Stimulated activated CD8-positive, alpha-beta memory T cell treated with anti-CD3 and anti-CD28 coated beads, Interleukin-7, amount 100 ng/mL, for 24 hours (primary cell): ENCODE measurements at places on chromosomes 4 and X.

GRCh38 chr4:25862411-25863346 lies at the start of gene SEL1L3:
TSS of gene SEL1L3 (minus strand) at chr4:25862988. CDS start at chr4:25862836, 152 bp downstream.
- no peak for DNase-seq

GRCh38 chr4:34950926-34951325 lies 1293.4 kb downstream of the ARAP2 start:
- DNase-seq = no peak

DNA sequence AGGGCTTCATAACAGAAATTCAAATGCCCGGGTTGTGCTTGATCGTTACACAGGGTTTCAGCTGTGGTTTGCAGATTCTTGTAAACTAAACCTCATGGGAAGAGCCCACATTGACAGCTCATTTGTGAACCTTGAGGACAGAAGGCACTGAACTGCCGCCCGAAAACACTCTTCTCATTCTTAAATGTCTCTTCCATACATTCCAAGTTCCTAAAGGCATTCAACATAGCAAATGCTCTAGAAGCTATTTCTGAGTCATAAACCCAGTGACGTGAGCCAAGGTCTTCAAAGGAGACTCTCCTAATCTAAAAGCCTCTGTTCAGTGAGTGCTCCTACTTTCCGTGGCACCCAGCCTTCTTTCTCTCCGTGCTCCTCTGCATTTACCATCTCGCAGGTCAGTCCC lies 737.8 kb upstream of the FRG1 start:
- no peak for DNase-seq

DNA sequence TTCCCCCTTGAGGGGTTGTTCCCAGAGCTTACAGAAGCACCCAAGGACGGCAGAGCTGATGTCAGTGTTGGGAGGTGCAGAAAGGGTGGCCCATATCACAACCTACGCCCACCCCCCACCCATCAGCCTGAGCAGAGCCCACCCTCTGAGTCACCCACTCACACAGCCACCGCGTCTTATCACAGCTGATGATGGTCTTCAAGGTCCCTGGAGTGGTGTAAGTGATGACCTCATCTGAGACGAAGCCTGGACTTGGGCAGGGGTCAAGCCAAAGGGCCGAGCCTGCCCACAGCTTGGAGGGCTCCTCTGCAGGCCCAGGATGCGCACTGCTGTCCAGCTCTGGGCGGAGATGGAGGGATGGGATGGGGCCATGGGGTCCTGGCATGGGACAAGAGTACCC lies 3.0 kb upstream of the HTRA3 start:
- no peak for DNase-seq

DNA sequence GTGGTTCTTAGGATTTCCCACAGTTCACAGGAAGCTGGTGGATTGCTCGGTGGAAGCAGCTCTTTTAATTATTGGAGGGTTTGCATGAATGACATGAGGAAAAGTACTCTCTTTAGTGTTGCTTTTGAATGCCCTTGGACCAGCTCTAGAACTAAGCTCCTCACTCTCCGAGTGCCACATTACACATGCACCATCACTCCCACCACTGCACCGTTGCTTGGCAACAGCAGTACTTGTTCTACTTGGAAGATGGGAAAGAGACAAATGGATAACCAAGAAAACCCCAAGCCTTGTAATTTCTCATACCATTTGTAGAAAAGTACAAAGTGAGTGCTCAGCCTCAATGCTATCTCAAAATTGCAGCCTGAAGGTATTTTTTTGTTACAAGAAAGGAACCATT lies 620.2 kb upstream of the BOD1L1 start:
- DNase-seq = no peak

DNA sequence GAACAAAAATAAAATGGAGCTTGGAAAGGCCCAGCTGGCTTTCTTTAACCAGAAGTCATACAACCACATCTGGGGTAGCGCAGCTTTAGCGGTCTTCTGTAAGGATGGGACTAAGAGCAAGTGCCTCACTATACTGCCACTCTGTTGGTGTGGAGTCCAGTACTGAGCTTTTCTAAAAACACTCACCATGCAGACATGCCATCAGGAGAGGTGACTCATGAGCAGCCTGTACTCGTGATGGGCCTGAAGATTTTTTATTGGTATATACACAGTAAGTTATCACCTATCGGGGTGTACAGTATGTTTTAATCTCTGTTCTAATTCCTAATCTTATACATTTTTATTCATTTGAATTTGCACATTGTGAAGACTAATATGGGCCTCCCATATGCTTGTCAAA lies 9.6 kb downstream of the PPP3CA start:
- DNase-seq = no peak

DNA sequence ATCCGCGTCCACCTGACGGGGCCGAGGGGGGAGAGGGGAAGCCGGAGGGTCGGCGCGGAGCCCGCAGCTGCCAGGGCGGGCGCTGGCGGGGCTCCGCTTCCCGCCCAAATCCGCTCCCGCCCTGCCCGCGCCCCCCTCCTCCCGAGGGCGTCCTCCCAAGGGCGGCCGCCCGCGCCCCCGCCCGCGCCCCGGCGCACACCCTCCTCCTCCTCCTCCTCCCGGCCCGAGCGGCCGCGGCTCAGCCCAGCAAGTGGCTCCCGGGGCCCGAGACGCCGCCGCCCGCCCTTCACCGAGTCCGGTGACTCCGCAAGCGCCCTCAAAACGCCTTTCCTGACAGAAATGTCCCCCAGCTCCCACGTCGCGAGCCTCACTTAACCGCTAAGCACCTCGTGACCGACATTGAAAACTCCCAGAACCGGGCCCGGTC lies 487 bp downstream of the HMGB2 start:
- DNase-seq = no peak

DNA sequence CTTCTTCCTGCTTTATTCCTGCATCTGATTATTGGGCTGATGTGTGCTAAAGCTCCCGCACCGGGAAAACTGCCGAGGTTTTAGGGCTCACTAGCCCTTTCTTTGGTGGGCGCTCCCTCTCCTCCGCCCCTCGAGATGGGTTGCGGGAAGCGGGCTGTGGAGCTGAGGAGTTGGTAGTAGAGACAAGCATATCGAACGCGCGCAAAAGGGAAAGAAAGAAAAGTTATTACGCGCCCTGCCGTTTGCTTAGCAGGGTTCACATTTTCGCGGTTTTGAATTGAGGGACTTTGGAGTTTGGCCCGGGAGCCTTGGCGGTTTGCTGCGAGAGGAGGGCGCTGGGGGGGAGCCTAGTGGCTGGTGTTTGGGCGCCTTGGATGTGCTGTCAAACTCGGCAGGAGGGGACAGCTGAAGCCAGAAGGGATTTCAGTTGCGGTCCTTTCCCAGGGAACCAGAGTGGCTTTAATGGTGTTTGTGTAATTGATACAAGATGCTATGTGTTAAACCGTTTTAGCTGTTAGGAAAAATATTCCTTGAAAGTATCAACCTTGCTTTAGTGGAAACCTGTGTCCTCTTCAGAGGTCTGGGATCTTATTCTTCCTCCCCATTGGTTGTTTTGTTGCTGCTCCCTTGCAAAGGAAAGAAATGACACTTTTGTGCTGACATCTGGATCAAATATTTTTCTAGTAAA lies 1.1 kb downstream of the GAB1 start:
- DNase-seq = no peak

- no peak for DNase-seq
Observed at GRCh38 chr4:38682336-38682735, 18.3 kb downstream of the KLF3 start.

DNA sequence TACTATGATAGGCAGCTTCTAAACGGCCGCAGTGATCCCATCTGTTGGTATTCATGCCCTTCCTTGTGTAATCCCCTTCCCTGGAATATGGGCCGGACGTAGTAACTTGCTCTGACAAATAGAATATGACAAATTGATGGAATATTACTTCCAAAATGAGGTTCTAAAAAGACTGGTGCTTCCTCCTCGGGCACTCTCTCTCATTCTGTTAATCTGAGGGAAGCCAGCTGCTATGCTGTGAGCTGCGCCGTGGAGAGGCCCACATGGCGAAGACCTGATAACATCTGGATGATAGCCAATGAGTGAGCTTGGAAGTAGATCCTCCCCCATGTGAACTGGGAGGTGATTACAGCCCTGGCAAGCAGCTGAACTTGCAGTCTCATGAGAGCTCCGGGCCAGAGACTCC lies 27.2 kb upstream of the SLC25A4 start:
- DNase-seq = no peak

GRCh38 chr4:13537011-13537831 lies 7.1 kb downstream of the NKX3-2 start:
- no peak for DNase-seq

GRCh38 chrX:136199365-136199764 lies 51.8 kb downstream of the MAP7D3 start:
- DNase-seq = no peak

- DNase-seq = no peak
Observed at GRCh38 chr4:151614561-151614960, 146.2 kb downstream of the GATB start.

DNA sequence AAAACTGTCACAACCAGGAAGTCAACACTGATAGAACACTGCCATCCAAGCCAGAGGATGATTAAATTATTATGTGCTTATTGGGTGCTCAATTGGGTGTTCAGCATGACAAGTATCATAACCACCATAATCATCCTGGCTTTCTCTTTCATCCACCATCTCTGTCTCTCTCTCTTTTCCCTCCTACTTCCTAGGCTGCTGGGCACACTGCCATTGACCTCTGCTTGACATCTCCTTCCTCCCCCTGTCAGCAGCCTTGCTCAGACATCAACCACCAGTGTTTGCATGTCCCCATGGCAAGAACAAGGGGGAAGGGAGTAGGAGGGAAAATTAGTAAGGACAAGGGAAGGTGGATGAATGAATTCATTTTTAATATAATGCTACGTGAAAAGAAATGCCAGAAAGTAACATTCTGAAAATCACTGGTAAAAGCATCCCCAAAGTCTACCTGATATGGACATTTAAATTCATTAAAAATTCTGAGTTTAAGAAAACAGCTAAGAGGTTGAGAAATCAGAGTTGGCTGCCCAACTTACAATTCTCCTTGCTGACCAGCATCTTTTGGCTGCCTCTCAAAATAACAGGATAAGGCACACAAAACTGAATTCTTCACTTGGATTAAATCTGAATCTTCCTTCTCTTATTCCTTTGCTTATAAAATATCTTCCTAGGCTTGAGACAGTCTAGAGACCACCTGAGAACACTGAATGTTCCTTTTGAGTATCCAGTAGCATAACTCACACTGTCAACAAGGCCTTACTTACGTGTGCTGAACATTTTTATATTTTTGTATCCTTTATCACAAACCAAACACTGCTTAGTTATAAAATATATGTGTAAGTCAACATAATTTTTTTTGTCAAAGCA lies 48.5 kb downstream of the SNCA start:
- no peak for DNase-seq

DNA sequence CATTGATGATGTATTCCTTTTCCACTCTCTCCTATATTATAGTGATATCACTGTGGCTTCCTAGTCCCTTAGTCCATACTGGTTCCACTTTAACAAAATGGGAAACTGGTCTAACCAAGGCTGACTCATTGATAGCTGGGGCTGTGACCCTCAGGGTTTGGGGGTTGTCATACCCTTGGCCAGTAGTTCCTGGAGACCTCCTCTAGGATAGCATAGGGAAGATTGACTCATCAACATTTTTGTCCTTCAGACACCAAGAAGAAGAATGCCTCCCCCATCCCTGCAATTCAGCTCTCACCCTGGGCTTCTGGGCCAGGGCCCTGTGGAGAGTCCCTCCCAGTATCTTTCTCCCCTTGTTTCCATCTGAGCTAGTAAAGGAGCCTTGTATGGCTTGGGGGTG lies 68.8 kb upstream of the PRPS1 start:
- no peak for DNase-seq

- no peak for DNase-seq
Observed at GRCh38 chr4:1666391-1666790, 17.7 kb downstream of the FAM53A start.

- no peak for DNase-seq
Observed at GRCh38 chr4:158492391-158492790, 29.3 kb upstream of the RXFP1 start.

GRCh38 chr4:95694411-95694810 lies 145.5 kb upstream of the PDHA2 start:
- no peak for DNase-seq

DNA sequence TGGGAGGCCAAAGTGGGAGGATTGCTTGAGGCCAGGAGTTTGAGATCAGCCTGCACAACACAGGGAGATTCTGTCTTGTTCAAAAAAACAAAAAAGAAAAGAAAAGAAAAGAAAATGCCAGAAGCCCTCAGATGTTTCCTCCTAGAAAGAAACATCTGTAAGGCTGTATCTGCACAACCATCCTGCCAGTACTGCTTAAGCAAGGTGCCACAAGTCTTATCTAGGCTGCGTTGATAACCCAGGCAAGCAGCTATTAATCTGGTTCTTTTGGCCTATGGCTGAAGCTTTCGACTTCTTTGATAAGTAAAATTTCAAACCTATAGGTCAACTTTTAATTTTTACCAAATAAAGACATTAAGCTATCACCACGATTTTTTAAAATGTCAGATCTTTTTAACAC lies 3.1 kb downstream of the COX18 start:
- no peak for DNase-seq

- DNase-seq = no peak
Observed at GRCh38 chrX:124341396-124342132, 4.8 kb upstream of the SH2D1A start.
